Ascending aorta (tissue), 2 donors: ENCODE measurements at places on chromosomes 12 and 14. TPM values are rescaled to one million over a fixed set of nuclear protein-coding genes. Genes with fewer than 3 reads are reported as not detected.

The LGR5 gene
- total RNA-seq, result 1.5 TPM

GRCh38 chr12:50221228-50222008, 54.2 kb upstream of the CERS5 start:
- peaks cover 2% of the 10 kb centered on the region for H3K36me3 ChIP-seq
- DNase-seq, result no peak
- H3K4me3 ChIP-seq, result peak overlapping the region; percentile 69
- H3K4me1 ChIP-seq, result peaks cover 3% of the 10 kb centered on the region

DNA sequence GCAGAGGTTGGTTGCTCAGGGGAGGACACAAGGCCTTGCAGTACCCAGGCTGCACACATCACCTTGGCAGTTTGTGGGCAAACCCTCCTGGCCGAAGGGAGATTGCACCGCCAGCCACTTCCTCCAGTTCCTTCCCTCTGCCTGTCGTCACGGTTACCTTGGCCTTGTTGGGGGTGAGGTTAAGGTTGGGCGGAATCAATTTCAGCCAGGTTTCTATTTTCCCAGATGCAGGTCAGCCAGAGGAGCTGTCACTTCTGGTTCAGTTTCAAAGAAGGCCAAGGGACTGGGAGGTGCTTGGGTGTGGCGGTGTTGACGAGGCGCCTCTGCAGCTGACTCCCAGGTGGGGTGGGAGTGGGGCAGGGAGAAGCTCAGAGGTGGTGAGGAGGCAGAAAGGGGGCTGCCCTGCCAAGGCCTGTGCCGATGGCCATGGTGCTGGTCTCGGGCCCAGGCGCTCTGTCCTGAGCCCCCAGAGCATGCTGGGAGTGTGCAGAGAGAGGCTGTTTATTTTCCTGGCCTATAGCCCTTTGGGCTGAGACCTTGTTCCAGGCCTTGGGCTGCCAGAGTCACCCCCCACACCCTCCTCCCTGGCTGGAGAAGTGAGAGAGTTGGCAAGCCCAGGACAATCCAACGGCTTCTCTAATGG, 31.4 kb downstream of the JDP2 start:
- H3K27me3 ChIP-seq, result no peaks in the 10 kb centered on the region
- peaks cover 5% of the 10 kb centered on the region for H3K4me1 ChIP-seq
- DNase-seq, result no peak

DNA sequence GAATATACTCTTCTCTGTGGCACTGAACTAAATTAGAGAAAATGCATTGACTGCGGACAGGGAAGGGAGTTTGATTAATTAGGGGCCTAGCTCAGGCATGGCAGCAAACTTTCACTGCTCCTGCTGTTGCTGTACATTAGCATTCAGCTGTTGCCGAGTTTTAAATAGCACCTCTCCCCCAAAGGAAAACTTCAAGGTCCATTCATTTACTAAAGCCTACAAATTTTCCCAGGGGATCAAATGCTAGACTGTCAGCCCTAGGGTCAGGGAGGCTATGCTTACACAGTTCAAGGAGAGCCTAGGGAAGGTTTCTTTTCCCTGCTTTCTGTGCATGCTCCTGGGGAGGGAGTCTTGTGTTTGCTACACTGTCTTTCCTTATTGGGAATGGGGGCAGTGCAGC, 60.0 kb upstream of the GZMB start:
- no peaks in the 10 kb centered on the region for H3K36me3 ChIP-seq
- no peak for DNase-seq
- H3K4me1 ChIP-seq, result no peaks in the 10 kb centered on the region
- no peaks in the 10 kb centered on the region for H3K27me3 ChIP-seq
- no peak overlapping the region for H3K27ac ChIP-seq

DNA sequence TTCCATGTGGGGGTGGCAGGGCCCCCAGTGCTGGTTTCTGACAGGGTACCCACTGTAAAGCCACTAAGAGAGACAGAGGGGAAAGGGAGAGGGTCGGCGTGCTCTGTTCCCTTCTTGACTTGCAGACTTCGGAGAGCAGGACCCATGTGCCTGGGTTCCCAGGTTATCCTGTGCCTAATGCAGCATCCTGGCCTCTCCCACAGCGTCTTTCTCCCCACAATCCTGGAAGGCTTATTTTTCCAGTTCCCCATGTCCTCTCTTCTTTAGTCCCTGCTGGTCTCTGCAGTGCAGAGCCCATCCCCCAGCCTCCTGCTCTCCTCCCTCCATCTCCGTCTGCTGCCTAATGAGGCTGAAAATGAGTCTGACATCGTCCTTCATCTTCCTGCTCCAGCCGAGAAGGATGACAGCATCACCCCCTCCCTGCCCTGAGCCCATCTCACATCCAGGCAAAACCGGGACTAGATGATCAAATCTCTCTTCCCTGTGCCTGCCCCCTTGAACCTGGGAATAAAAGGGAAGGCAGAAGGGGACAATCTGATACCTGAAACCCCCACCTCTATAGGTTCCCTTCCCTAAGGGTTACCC, 15.1 kb downstream of the CALCOCO1 start:
- DNase-seq, result no peak
- H3K4me3 ChIP-seq, result no peak overlapping the region
- H3K27me3 ChIP-seq, result no peaks in the 10 kb centered on the region
- no peak overlapping the region for H3K27ac ChIP-seq
- H3K4me1 ChIP-seq, result no peaks in the 10 kb centered on the region

- H3K36me3 ChIP-seq, result no peaks in the 10 kb centered on the region
- DNase-seq, result no peak
- H3K27ac ChIP-seq, result no peak overlapping the region
- H3K4me1 ChIP-seq, result peaks cover 17% of the 10 kb centered on the region
Observed at GRCh38 chr14:50529288-50530179, 2.8 kb downstream of the MAP4K5 start.

- no peak for DNase-seq
- H3K27ac ChIP-seq, result no peak overlapping the region
- no peak overlapping the region for H3K4me3 ChIP-seq
- no peaks in the 10 kb centered on the region for H3K27me3 ChIP-seq
- H3K36me3 ChIP-seq, result no peaks in the 10 kb centered on the region
- no peaks in the 10 kb centered on the region for H3K4me1 ChIP-seq
Observed at GRCh38 chr12:94817695-94818075, 167.3 kb upstream of the TMCC3 start.

The ALDH2 gene
- total RNA-seq, result 66.4 TPM

DNA sequence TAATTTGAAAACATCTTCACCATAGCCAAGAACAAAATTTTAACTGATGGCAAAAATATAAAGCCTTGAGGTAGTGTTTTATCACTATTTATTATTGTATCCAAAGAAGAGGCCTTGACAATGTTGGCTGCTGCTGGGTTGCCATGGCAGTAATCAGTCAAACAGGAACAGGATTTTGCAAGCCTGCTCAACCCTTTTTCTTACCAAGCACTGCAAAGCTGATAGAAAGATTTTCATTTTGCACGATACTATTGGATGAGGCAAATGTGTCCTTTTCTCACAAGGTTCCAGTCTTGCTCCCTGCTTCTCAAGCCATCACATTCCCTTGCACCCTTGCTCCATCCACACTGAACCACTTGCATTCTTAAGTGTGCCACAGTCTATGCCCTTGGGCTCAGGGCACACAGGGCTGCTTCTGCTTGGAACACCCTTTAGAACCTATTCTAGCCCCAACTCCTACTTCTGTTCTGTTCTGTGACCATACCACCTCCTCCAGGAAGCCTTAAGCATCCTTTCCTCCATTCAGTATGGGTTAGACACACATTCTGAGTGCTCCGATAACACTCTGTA, 76.5 kb upstream of the AMIGO2 start:
- H3K36me3 ChIP-seq, result no peaks in the 10 kb centered on the region
- no peaks in the 10 kb centered on the region for H3K27me3 ChIP-seq
- peak overlapping the region; percentile 54 for H3K27ac ChIP-seq
- H3K4me1 ChIP-seq, result no peaks in the 10 kb centered on the region
- no peak overlapping the region for H3K4me3 ChIP-seq
- DNase-seq, result no peak

The INSM2 gene
- total RNA-seq, result not detected

GRCh38 chr12:58424735-58425392, 483.5 kb downstream of the ATP23 start:
- no peaks in the 10 kb centered on the region for H3K36me3 ChIP-seq
- H3K4me3 ChIP-seq, result peak overlapping the region; percentile 28
- peaks cover 16% of the 10 kb centered on the region for H3K4me1 ChIP-seq
- DNase-seq, result no peak
- H3K27ac ChIP-seq, result peak overlapping the region; percentile 61

DNA sequence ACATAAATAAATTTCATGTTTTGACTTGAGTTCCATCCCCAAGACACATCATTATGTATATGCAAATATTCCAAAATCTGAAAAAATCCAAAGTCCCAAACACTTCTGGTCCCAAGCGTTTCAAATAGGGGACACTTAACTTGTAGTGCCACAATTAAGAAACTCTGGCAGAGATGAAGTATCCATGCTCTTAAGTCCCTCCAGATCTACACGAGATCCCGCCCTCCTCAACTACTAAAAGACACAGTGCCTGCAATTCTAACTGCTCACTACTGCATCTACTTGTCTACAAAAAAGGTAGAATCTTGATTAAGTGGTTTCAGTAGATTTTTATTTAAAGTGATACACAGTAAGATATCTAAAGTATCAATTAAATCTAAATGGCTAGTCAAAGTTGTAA, 97.0 kb downstream of the MED13L start:
- no peaks in the 10 kb centered on the region for H3K36me3 ChIP-seq
- H3K27ac ChIP-seq, result no peak overlapping the region
- no peak for DNase-seq
- H3K4me3 ChIP-seq, result no peak overlapping the region

The DHRS7 gene
- total RNA-seq, result 34.8 TPM

DNA sequence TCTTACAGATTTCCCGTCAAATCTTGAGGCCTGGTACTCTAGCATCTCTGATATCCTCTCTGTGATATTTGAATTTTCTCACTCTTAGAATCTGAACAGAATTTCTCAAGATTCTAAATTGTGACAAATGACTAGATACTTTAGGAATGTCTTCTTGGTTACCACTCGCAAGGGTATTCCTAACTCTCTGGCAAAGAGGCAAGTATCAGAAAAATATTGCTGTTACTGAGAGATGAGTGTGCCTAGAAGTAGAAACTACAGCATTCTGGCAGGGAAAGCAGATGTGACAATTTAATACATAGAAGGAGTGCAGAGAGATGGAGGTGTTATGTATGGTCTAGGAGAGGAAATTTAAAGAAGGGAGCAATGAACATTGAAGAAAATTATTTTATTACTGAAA, 467.8 kb downstream of the LRIG3 start:
- no peaks in the 10 kb centered on the region for H3K36me3 ChIP-seq
- H3K27ac ChIP-seq, result no peak overlapping the region
- H3K4me1 ChIP-seq, result no peaks in the 10 kb centered on the region

The VDR gene
- total RNA-seq, result 13.1 TPM

The RASSF9 gene
- 1.9 TPM for total RNA-seq

GRCh38 chr12:111034083-111034885, 113.9 kb upstream of the MYL2 start:
- H3K4me1 ChIP-seq, result no peaks in the 10 kb centered on the region
- no peak for DNase-seq
- no peak within 1 kb of the TSS for H3K27ac ChIP-seq
- H3K27me3 ChIP-seq, result no peaks in the 10 kb centered on the region
- H3K4me3 ChIP-seq, result peak within 1 kb of the TSS; percentile 44

The C1QL4 gene
- total RNA-seq, result not detected

DNA sequence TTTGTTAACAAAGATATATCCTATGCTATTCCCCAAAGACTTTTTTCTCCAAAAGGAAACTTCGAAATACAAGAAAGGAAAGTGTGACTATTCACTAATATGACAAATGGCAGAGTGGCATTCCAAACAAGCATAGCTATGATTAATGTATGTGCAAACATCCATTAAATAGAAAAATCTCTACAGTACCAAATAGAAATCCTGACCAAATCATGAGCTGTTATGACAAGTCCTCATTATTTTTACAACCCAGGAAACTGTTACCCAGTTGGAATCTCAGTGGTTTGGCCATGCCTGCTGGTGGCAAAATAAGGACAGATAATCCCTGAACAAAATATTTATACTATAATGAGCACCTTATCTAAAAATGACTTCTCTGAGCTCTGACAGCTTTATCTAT, 202.1 kb downstream of the SEC23A start:
- H3K36me3 ChIP-seq, result no peaks in the 10 kb centered on the region
- H3K27me3 ChIP-seq, result no peaks in the 10 kb centered on the region
- no peaks in the 10 kb centered on the region for H3K4me1 ChIP-seq
- no peak overlapping the region for H3K4me3 ChIP-seq
- H3K27ac ChIP-seq, result no peak overlapping the region

The KRT80 gene
- not detected for total RNA-seq
